NCI-H1930 (cell line): ENCODE measurements at places on chromosomes 7 and 10.

GRCh38 chr7:123714296-123715080 is 34.3 kb downstream of the WASL start:
- no peak for DNase-seq

DNA sequence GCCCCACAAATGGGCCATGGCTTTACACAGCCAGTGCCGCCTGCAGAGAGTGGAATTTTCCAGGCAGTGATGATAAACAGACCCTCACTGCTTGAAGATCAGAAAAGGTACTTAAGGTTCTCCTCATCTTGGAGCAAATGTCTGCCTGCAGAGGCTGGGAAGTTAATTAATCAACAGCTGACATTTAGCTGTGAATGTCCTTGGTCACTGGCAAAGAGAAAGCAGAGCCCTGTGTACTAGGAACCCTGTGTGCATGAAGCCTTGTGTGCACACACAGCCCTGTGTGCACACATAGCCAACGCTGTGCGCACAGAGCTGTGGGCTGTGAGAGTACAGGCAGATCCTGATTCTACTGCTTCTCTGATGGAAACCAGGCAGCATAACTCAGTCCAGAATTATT is 291.6 kb upstream of the MKI67 start:
- DNase-seq, result no peak

DNA sequence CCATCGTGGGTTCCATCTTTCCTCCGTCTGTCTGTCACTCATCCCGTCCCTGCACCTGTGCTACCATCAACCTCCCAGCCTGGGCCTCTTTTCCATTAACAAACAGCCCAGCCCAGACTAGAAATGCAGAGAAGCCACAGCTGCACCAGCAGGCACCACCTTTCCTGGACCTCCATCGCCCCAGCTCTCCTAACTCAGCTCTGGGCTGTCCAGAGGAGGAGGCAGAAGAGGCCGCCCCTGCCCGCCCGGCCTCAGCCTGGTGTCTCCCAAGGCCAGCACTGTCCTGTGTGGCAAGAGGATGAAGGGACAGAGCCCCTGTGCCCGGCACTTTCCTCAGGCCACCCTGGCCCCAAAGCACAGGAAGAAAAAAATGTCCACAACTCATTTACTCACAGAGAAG is 225.6 kb downstream of the PTPRN2 start:
- no peak for DNase-seq

DNA sequence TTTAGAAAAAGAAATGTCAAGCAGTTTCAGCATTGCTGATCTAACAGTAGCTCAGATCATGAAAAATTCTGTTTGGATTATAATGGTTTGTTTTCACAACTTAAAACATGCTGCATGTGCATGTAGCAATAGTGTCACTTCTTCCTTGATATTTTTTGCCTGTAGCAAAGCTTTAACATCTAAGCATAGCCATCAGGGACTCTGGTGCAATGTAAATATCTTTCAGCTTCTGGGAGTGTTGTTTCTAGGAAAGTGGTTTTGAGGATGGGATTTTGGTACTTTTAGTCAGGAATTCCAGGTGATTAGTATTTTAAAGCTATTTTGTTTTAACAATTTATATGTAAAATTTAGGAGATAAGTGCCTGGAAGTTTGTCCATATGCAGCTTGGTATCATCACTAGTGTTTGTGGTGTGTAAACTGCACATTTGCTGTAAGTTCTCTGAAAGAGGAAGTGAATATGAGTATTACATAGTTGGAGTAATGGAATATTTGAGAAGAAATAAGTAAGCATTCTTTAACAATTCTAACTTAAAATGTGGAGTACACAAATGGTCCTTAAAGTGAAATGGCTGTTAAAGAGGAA is 1.9 kb downstream of the RSBN1L start:
- DNase-seq, result no peak

- no peak for DNase-seq
Measured at GRCh38 chr7:64651632-64652165, 14.2 kb upstream of the ZNF107 start.

GRCh38 chr10:111131168-111131799 is 54.5 kb downstream of the ADRA2A start:
- no peak for DNase-seq

DNA sequence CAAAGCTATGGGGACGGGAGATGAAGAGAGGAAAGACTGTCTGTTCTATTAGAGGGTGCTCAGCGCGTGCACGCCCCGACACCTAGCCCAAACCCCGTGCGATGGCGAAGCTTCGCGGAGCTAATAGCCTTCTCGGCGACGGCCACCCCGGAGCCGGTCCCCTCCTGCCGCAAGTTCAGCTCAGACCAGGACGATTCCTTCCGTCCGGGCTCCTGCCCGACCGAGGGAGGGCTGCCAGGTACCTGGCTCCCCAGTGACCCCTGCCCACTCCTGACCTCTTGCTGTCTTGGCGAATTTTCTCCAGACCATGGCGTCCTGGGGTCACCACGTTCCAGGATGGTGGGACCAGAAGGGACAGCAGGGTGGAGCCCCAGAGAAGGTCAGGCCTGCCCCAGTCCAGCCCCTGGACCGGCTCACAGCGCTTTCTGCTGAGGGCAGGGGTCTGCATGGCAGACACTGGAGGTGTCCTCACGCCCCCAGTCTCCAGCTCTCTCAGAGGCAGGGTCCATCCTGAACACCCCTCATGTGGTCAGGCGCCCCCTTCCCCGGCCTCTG is 36.7 kb downstream of the UNCX start:
- DNase-seq, result no peak

GRCh38 chr10:71927776-71928592 is 36.2 kb upstream of the CHST3 start:
- DNase-seq, result no peak

DNA sequence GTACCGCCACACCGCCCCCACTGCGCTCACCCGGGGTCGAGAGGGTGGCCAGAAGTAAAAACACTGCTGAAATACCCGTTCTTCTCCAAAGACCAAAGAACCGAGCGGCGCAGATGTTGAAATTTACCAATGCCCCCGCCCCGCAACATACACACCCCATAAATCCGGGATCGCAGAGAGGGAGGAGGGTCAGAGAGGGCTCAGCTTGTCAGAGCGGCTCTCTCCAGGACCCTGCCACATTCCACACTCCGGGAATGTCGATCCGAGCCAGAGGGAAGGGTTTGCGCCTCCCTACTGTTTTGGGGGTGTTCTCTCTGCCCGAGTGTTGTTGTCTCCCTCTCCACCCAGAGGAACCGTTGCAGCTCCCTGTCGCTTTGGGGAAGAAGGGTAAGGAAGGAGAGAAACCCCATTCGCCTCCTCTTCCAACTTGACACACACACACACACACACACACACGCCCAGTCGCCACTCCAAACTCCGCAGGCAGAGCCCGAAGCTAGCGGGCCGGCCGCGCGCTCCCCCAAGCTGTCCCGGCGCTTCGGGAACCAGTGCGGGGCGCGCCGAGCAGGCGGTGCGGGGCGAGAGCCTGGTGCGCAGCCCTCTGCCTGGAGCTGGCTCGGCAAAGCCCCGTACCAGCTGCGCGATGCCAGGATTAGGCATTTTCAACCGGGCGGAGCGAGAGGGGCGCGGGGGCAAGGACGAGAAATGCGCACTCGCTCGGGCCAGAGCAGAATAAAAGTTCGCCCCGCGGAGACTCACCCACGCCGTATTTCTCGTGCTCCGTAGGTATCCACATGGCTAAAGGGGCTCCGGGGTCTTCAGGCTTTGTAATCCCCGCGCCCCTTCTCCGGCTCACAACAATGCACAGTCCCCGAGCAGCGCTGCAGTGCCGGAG is 609 bp downstream of the DOCK4 start:
- peak; percentile 40 for DNase-seq

- no peak for DNase-seq
Measured at GRCh38 chr7:157660971-157661610, 324.3 kb downstream of the DNAJB6 start.

DNA sequence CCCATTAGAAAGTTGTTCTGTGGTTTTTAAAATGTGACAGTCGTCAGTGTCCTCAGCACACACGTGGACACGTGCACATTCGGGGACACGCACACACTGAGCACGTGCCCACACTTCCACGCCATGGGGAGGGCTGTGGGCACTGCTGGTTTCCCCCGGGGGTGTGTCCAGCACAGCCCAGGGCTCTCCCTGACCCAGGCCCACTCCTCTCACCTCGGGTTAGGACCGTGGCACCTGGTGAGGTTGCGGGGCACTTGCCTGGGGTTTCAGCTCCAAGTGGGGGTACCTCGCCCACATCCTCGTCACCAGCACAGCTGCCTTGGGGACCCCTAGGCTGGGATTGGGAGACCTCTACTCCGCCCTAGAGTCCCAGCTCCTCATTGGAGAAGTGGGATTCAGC is 20.7 kb downstream of the GET4 start:
- DNase-seq, result no peak

DNA sequence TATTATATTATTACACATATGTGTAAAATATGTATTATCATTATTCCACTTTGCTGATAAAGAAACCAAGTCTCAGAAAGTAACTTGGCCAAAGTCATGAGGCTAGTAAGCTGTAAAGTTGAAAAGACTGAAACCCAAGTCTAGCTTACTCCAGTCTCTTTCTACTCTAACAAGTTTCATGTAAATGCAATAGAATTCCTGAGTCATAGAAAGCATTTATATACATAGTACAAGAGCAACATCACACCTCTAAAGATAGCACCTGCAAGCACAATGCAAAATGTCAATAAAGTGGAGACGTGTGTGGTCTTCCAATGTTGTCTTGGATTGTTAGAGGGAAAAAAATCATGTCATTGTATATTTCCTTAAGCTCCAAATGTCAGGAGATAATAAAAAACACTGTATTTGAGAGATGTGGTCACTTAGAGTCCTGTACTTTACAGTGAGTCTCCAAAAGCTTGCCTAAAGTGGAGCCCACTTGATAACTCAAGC is 430.3 kb upstream of the NRP1 start:
- no peak for DNase-seq

DNA sequence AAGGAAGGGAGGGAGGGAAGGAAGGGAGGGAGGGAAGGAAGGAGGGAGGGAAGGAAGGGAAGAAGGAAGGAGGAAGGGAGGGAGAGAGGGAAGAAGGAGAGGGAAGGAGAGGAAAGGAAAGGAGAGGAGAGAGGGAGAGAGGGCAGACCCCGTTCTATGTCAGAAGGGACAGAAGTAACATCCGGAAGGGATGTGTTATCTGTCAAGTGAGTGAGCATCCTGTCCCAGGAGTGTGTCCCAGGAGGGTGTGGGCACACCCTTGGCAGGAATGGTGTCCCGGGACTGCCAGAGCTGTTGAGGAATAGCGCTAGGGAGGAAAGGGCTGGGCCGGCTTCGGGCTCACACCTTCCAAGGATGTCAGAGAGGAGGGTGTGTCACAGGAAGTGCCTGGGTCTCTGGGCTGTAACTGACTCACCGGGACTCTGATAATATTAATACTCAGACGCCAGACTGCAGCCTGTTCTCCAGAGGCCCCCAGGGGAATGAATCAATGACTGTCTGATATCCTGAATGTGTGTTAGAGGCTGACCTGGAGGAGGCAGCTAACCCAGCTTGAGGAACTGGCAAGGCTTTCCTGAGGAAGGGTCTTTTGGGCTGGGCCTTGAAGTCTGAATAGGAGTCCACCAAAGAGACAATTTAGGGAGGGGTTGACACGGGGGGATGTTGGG is 125.6 kb upstream of the TNRC18 start:
- no peak for DNase-seq

- no peak for DNase-seq
Measured at GRCh38 chr10:98320486-98321185, 52.6 kb upstream of the LOXL4 start.

DNA sequence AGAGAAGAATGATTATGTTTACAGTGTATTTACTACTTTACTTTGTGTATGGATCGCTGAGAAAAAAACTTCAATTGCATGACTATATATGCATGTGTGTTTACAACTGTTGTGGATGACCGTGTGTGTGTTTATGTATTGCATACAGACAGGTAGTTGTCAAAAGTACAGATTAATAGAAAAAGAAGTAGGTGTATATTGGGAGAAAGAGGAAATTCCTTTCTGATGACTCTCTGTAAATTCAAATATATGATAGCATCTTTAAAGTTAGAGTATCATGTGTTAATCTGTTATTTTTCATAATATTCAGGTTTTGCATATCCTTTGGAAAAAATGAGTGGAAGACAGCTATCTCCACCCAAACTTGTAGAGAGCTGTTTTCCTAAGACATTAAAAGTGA is 160.4 kb upstream of the AGR3 start:
- no peak for DNase-seq

DNA sequence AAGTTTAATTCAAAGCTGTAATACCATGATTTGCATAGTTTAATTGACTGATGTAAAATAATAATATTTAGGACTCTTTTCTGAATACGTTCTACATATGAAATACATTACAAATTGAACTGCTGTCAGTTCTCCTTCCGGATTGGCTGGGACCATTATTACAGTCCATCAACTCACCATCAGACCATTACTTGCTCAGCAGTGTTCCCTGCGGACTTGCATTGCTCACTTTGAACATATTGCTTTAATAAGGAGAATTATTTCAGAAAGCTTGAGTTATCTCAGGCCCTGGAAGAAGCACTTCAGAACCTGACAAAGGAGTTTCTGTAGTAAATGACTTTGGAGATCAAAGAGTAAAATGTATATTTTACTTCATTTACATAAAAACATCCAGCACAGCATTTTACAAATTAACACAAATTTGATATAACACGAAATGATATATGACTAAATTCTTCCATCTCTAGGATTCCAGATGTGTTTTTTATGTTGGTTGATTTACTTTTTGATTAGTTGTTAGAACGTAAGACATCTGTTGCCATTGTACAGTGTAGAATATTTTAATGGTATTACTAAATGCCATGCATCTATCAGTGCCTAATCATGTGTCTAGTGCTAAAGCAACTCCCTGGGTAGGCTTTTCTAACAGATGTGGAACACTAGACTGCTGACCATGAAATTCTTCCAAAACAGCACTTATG is 418.5 kb upstream of the SEMA3A start:
- DNase-seq, result no peak

- no peak for DNase-seq
Measured at GRCh38 chr10:84933402-84933801, 605.0 kb downstream of the CCSER2 start.

DNA sequence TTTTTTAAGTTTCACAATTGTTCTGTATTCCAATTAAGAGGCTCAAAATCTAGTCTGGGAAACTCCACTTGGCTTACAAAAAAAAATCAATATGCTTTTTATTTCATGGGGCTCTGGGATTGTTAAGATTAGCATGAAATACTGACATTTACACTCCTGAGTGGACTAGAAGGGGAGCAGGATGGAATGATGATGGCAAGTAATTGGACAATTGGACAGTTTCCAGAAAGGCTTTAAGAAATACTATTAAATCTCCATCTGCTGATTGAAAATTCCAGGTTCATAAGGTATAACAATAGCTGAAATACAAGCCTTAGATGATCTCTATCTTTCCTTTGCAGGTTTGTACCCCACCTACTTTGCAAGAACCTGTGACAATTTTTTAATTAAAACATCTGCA is 184.4 kb downstream of the LRRTM3 start:
- no peak for DNase-seq

- DNase-seq, result no peak
Measured at GRCh38 chr10:65858841-65859240, 1067.0 kb upstream of the LRRTM3 start.

GRCh38 chr7:55977831-55978230 is 13.4 kb downstream of the NIPSNAP2 start:
- DNase-seq, result no peak

GRCh38 chr10:101563007-101563406 is 25.1 kb downstream of the POLL start:
- DNase-seq, result no peak
